ENCODE measurements at places on chromosomes 7 and 10.
A peak's percentile ranks its signal among the peaks of the same experiment; 100 is the strongest.

GRCh38 chr7:21568762-21569161 lies 25.9 kb downstream of the DNAH11 start:
- DNase-seq = peak; percentile 45

DNA sequence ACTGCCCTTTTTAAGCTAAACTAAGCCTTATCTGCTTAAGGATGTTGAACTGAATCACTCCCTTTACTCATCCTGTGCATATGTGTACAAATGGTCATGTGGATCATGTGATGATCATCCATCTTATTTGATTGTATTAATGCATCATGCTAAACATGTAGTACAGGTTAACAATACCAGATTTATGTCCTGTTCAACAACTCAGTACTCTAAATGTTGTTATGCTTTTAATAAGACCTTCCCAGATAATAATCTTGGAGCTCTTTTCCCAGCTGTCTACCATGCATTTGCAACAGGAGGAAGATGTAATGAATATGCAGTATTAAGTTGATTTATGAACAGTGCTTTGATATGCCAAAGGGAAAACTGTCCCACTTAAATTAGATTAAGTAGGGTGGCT lies 318.0 kb downstream of the BICC1 start:
- DNase-seq = no peak

DNA sequence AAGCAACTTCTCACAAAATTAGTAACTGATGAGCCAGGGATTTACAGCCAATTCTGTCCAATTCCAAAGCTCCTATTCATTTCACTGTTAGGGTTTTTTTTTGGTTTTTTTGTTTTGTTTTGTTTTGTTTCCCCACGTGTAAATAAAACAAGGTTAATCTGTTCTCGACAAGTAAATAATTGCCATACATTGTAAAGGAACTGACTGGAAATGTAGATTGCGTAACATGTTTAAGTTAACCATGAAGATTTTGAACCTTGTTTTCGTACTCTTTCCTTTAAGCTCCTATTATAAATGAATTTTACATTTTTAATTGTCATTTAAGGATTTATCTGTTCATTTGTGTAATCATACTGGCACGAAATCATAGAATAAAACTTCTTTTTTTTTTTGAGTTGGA lies 42.0 kb upstream of the FOXP2 start:
- no peak for DNase-seq

DNA sequence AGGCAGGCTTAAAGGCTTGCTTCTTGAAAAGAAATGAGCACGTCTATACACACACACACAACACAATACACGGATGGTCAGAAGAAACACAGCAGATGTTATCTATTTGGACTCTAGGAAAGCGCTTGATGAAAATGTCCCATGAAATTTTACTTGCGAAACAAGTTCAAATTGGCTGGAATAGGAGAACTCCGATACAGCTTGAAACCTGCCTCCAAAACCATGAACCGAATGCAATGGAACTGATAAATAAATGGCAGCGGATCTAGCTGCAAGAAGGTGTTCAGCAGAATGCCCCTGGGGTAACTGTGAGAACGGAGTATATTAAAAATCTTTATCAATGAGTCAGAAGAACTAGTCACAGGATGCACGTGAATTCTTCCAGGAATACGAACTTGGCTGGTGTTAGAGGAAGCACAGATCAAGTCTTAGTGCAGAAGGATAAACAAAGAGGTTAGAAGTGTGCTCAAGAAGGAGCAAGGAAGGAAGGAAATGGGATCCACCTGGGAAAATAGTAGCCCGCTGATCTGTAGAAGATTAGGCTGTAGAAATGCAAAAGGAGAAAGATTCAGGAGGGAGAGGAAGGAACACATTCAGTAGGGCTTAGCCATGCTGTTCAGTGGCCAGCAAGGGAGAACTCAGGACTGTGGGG lies 142.0 kb upstream of the PRKCQ start:
- DNase-seq = no peak

DNA sequence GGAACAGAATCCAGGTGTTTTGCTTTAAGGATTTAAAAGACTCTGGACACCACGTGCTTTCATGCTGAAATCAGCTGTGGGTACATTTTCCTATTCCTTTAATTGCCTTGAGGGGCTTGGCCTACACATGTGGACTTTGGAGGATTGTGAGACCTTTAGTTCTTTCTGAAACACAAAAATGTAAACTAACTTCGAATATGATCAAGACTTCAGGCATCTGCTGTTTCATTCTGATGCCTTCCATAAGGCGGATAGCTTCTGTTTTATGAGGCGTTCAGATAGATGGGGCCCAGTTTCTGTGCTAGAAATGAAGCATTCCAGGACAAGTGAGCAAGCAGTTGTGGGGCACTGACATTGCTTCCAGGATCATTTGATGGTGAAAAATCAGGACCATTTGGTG lies 1.5 kb upstream of the NOBOX start:
- DNase-seq = no peak

DNA sequence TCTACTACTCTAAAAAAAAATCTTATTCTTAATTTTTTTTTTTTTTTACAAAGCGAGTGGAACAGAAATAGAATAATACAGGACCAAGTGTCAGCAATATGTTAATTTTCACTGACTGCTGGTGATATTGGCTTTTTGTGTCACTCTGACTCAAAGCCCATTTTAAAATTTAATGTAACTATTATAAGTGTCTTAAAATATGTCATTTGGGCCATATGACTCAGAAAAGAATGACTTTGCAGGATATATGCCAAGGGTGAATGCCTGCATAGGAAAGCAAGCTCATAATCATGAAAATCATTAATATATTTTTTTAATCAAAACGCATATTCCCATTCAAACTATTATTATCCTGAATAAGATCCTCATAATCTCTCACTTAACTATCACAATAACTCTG lies 149.2 kb downstream of the GNAT3 start:
- no peak for DNase-seq

GRCh38 chr7:77200542-77200941 lies 923 bp upstream of the FGL2 start:
- no peak for DNase-seq

GRCh38 chr7:29345590-29345989 lies 151.0 kb downstream of the CHN2 start:
- DNase-seq = peak; percentile 70

DNA sequence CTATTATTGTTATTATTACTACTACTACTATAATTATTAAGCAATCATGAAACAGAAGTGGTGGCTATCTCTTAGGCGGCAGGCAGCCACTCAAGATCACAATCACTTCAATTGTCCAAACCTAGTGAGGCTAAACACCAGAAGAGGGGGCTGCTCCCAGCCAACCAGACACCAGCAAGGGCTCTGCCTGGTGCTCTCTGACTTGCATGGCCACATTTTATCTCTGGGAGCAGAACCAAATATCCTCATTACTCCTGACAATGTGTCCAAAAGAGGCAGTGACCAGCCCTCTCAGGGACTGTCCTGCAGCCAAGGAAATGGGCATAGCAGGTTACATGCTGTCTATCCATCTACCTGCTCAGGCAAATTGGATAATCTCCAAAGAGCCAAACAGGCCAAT lies 187.4 kb upstream of the PDE1C start:
- peak; percentile 28 for DNase-seq

DNA sequence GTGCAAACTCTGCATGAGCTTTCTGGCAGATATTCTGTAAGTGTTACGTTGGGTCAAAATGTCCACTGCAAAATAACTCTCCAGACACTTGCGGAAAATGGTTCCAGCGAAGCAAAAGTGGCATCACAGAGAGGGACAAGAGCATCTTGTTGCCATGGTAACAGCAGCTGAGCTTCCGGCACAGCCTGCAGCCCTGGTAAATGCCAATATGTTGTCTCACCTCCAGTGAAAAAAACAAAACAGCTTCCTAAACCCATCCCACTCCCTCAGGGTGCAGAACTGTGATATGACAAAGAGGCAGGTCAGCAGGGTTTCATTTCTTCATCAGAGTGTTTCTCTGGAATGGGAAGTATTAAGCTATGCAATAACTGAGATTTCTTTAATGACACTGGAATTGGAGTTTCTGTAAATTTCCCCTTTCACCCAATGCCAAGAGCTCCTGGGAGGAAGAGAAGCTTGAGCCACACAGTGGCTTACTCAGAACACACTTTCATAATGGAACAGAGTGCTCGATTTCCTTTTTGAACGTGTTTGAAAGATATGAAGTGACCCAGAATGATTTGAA lies 65.6 kb downstream of the FOXI2 start:
- DNase-seq = peak; percentile 5

DNA sequence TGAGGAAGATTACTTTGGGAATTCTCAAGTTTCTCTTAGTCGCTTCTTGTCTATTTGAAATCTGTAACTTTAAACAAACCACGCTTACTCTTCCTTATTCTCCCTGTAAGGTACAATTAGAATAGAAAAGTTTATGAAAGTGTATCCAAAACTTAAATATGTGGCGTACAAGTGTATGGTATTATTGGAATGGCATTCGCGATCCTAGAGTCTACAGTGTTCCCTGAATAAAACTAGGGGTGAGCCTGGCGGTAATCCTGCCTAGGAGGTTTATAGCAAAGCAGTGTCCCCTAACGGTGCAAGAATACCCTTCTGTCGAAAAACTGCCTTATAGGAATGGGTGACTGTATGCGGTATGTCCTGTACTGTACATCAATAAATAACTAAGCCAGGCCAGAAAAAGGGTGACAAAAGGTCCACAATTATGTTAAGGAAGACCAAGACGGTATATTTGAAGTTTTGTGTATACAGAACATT lies 1.2 kb downstream of the TASOR2 start:
- DNase-seq = peak; percentile 3

DNA sequence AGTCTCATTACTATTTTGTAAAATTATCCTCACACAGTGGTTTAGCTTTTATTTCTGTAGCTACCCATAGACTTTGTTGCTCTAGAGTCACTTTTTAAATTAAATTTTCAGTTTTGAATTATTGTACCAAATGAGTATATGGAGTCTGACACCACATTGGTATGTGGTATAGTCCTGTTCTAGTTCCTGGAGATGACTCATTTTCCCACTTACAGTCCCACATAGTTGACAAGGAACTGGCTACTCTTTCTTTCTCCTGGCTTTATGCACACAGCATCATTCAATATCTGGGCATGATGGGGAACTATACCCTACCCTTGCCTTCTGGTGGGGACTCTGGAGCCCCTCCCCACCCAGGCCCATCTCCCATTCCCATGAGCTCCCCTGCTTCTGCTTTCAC lies 92.6 kb upstream of the RAB11FIP2 start:
- DNase-seq = no peak

GRCh38 chr7:146539836-146540235 lies 423.2 kb downstream of the CNTNAP2 start:
- DNase-seq = no peak

DNA sequence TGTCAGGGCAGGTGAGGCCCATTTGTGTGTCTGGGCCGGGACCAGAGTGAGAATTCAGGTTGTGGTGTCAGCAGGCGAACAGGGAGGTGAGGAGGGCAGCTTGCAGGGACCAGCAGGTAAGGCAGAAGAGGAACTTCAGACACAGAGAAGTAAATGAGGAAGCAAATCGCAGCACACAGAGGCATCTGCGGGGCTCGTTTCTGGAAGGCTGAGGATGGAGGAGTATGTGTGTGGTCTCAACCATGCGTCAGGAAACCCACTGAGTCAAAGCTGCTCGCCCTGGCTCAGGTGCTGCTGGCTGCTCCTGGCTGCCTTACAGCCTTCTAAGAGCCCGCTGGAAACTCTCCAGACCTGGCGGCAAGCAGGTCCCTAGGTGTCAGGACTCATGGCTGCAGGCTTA lies 26.9 kb upstream of the PITRM1 start:
- DNase-seq = no peak

DNA sequence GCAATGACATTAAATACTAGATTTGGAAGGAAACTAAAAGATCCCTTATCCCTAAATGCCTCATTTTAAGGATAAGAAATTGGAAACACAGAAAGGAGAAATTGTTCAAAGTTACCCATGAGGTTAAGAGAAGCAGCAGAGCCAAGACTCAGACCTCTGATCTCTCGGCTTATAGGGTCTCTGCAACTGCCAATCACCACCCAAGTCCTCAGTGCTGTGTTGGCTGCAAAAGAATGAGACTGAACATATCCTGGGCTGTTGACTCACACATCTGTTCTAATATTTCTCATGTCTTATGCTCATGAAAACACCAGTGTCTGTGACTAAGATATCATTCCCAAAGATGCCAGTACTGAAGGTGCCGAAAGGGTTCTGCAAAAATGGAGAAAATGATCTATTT lies 153.3 kb downstream of the XPNPEP1 start:
- DNase-seq = no peak

DNA sequence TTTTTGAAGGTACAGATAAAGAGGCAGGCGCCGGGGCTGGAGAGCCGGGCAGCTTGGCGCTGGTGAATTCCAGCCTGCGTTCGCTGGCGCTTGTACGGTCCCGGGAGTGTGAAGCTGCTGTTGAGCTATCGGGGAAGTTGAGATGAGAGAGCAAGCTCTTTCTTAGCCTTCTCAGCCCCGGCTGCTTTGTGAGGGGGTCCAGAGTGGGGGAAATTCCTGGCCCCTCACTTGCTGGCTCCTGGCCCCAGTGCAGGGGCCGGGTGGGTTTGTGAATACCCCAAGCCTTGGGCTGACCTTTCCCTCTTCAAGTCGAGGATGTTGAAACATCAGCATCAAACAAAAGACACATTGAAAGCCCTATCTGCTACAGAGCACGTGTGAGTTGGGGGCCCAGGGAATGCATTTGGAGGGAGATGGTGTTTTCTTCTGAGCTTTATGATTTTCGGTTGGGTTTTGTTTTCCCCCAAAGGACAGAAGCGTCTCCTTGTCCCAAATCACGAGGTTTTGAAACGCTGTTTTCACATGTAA lies 2.7 kb downstream of the ZMIZ1 start:
- DNase-seq = no peak

GRCh38 chr7:97017192-97018125 lies 7.2 kb downstream of the DLX5 start:
- no peak for DNase-seq

DNA sequence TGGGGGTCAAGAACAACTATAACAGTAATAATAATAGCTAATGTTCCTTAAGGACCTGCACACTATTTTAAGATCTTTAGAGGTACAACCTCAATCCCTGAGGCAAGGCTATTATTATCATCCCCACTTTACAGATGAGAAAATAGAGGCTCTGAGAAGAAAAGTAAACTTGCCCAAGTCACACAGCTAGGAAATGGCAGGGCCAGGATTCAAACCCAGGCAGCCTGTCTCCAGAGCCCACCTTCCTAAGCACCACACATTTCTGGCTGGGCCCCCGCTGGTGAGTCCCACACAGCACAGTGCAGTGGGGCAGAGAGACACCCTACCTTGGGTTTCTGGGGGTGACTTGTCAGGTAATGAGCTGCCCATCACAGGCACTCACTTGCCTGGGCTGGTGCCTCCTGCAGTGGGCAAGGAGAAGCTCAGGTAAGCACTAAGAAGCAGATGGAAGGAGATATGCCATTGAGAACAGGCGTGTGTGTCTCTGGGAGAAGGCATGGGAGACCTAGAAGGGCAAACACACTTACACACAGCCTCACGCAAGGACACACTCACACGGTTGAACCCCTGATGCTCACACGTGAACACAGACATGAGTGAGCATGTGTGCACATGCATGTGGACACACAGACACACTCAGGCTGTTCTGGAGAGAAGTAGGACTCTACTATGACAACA lies 104.4 kb upstream of the ZMIZ1 start:
- no peak for DNase-seq

DNA sequence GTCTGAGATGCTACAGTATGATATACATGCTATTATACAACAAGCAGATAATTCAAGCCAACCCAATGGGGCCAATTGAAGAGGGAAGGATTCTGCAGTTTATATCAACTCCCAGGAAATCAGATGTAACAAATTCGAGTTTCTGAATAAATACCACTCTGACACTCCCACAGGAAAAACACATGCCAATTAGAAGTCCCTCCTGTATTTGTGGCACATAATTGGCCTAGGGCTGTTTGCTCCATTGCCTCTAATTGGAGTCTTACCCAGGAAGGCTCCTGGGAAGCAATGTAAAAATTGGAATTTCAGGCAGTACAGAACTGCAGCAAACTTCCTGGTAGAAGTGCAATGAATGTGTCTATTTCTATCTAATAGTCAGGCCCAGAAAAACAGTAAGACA lies 4.7 kb downstream of the PPA1 start:
- DNase-seq = no peak

All from NCI-H1092 treated with DMSO at 0.1 percent for 48 hours (cell line).